Coronary artery (tissue), 2 donors: ENCODE measurements at places on chromosomes 11 and 22.
A peak's percentile ranks its signal among the peaks of the same experiment; 100 is the strongest.

GRCh38 chr22:27380855-27381254 lies 420.7 kb downstream of the MN1 start:
- DNase-seq: no peak

DNA sequence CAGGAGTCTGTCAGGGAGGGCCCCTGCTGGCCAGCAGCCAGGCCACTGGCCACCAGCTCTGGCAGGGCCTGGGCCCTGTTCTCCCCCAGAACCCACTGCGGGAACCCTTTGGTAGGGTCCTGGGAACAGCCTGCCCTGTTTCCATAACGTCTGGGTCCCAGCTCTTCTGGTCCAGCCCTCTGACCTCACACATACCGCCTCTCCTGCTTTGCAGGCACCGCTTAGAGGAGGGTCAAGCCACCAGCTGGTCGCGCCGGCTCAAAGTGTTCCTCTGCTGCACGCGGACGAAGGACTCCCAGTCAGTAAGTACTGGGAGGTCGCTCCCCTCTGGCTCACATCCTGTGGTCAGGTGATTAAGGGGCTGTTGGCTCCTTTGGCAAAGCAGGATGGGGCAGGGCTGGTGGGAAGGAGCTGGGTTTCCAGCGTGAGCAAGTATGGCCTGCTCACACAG lies 26.6 kb upstream of the MYRF start:
- no peak for DNase-seq

- no peak for DNase-seq
These were observed 2.0 kb upstream of the NLRX1 start for GRCh38 chr11:119166368-119167076.

DNA sequence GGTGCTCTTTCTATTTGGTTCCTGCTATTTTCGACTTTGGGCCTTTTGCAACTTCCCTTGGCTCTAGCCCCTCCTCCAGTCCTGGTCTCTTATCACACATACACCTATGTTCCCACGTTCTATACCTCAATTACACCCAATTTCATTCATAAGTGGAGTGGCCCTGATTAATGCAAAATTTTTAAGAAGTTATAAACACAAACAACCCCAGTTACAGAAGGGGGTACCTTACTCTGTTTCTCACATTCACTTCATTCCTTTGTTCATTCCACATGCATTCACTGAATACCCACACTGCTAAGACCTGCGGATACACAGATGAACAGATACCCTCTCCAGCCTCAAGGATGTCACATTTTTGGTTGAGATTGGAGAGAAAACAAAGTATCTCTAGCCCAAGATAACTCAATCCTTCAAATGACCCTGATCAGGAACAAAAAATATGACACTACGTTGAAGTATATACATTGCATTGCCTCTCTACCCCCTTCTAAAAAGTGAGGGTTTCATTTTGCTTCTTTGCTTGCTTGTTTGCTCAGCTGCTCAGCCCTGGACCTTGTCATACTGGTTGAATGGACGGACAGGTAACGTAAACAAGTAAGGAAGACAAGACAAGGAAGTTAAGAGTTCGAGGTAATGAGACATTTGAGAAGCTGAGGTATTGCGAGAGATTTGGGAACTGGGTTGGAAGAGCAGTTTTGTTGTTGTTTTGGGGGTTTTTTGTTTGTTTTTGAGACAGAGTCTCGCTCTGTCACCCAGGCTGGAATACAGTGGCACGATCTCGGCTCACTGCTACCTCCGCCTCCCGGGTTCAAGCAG lies 3.6 kb upstream of the VPS37C start:
- no peak for DNase-seq

- DNase-seq: no peak
These were observed 31.8 kb downstream of the TMPRSS5 start for GRCh38 chr11:113674397-113674685.

DNA sequence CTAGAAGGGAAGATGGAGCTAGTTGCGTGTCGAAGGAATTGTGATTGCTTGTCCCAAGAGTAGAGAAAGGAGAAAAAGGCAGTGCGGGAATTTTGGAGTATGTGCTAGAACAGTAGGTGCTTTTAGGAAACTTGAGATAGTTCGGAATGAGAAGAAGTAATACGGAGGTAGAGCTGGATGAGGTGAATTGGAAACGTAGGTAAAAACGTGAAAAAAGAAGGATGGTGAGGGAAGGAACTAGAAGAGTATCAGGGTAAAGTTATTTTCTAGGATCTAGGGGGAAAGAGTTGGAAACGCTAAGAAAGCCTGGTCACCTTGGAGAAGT lies 1.4 kb downstream of the CEP57 start:
- no peak for DNase-seq

- peak; percentile 90 for DNase-seq
These were observed 96.5 kb upstream of the FGF3 start for GRCh38 chr11:69915501-69916250.

GRCh38 chr11:59283825-59284772 lies 71.4 kb upstream of the MPEG1 start:
- DNase-seq: no peak

DNA sequence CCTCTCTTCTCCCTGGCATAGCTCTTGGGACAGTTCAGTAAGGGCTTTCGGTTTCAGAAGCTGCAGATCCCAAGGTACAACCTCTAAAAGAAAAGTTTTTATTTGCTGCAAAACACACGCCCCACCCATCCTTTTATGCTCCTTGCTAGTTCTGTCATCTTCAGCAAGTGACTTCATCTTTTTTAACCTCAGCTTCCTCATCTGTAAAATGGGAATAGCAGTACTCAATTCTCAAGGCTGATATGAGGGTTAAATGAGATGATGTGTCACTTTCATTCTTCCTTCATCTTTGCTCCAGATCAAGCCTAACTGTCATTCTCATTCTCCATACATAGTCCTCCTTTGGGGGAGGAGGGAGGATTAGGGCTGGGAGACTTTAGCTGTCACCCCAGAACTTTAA lies 90.0 kb upstream of the ALX4 start:
- no peak for DNase-seq

- DNase-seq: no peak
These were observed 51.9 kb upstream of the PTPRJ start for GRCh38 chr11:47928426-47928825.

DNA sequence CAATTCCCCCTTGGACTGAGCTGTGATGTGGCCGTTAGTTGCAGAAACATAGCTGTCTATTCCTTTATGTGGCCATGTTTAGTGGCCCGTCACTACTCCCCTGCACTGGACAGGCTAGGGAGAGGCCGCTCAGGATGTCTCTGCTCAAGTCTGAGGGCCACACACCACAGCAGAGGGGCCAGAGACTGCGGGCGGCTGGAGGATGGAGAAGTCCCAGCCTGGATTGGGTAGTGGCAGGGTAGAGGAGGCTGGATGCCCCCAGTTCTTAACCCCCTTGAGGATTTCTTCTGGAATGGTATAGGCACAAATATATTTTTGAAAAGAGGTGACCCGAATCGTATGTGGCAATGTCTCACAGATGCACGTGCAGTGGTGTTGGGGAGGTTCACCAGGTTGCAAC lies 116.4 kb upstream of the B3GAT1 start:
- DNase-seq: peak; percentile 31

GRCh38 chr11:324156-324555 lies 3.5 kb upstream of the IFITM3 start:
- DNase-seq: peak; percentile 70

GRCh38 chr22:38267086-38267485 lies 5.7 kb downstream of the TMEM184B start:
- DNase-seq: no peak

DNA sequence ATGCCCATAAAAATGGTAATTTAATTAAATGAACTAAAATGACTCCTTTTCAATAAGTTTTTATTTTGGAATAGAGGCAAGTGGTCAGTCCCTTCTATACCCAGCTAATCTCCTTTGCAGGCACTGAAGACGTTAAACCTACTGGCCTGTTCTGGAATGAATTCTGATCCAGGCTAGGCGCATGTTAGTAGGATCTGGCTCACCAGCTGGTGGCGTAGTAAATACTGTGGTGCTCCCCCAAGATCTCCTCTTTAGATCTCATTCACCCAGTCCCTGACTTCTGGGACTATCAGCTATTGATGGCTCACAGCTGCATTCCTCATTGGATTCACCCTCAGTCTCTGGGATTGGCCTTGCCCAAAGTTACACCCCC lies 173.7 kb upstream of the DDI1 start:
- DNase-seq: no peak

DNA sequence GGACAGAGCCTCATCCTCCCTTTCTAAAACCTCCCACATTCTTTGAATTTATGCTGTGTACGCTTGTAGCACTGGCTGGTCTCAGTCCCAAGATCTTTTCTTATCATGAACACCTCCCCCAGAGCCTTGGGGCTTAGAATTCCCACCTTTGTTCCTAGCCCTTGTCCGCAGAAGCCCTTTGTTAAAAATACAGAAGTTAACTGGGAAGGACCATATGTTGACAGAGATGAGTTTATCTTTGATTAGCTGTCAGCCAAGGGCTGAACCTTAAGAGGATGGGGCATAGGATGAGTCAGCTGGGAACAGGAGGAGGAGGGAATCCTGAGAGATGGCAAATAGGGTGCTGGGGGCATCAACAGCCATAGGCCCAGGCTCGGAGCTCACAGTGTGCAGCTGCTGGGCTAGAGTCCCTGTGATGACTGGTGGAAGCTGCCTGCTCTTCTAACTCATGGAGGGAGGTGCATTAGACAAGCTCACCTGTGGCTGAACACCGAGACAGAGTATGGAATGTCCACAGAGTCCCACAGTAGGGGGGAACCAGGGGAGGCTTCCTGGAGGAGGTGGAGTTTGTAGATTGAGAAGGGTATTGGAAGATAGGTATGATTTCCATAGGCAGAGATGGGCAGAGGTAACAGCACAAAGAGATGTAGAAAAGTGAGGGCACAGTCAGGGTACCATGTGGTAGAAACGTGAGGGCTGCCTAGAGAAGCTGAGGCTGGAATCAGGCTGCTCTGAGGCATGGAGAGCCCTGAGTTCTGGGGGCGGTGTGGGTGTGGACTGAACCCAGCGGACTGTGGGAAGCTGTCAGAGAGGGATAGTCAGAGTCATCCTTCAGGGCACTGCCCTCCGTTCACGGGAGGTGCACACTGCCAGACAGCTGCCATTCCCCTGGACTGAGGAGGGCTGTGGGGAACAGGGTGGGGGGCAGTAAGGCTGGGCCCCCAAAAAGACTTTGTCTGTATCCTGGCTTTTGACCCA lies 9.9 kb downstream of the MICAL2 start:
- no peak for DNase-seq

GRCh38 chr11:34432822-34433221 lies 5.9 kb upstream of the CAT start:
- DNase-seq: no peak

DNA sequence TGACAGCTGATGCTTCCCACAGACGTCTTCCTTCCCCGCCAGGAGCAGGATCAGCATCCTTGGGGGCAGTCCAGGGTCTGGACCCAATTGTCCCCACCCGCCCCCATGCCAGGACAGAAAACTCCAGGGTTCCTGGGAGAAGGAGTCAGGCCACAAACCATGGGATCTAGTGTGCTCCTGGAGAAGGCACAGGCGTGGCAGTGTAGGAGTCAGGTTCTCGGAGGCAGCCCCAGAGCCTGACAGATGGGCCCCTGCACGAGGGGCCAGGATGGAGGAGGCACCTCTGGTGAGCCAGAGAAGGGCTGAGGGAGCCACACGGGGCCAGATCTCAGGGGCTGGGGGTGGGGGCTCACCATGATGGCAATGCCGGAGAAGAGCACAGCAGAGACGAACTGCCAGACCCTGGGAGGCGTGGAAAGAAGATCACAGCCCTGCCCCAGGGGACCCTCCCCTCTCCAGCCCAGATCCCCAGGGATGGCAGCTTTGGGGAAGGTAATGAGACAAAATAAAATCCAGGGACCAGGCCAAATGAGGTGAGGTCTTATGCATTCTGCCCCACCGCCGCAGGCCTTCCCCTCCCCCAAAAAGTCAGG lies 13.6 kb downstream of the TP53I11 start:
- no peak for DNase-seq

DNA sequence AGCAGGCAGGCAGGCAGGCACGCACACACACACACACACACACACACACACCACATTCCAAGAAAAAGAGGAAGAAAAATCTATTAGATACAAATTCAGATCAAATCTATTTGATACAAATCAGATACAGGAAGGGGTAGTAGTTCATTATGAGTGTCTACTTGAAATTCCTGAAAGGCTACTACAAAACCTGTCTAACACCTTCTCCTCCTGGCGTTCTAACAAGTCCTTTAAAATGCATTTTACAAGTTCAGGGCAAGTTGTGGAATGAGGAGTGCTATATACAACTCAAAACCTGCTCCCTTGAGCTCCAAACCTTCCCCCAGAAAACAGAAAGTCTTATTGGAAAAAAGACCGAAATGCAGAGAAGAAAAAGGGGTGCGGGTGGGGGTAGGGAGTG lies 476 bp downstream of the ARHGAP32 start:
- no peak for DNase-seq
